ENCODE measurements at places on chromosomes 5 and 9.

GRCh38 chr9:2749485-2749884 lies 32.2 kb downstream of the KCNV2 start:
- no peak for DNase-seq

- no peak for DNase-seq
Measured at GRCh38 chr5:173392-174290, 17.7 kb upstream of the LRRC14B start.

GRCh38 chr9:129783516-129784361 lies 19.2 kb upstream of the TOR1B start:
- DNase-seq, result peak; percentile 64

DNA sequence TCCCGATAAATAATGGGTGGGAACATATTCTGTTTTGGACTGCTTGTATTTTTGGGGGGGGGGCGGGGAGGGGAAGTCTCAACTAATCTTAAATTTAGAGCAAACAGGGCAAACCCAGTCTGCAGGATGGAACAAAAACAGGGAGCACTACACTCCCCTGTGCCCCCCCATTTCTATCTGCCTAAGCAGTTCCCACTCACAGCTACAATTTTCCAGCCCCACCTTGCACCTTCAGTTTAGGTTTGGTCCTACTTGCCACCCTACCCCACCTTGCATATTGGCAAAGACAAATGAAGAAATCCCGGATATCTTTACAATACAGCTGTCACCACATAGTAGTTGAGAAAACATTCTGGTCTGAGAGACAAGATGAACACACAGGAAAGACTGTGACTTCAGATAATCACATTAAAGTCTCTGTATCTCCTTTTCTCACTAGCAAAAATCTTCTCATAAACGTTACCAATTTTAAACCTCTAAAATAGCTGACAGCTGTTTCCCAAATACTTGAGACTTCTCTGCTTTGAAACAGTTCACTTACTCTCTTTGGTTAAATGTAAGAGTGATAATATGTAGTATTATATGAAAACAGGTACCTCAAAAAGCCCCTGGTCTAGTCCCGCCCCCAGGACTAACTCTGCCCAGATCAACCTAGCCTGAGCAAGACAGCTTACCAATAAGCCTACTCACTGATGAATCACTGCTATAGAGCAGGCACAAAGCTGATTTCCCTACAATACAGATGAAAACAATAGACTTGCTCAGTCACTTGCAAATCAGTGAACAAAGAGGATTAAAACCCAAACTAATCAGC lies 5.2 kb upstream of the RAPGEF6 start:
- DNase-seq, result peak; percentile 48

GRCh38 chr9:1047591-1048230 lies 2.4 kb upstream of the DMRT2 start:
- DNase-seq, result no peak

DNA sequence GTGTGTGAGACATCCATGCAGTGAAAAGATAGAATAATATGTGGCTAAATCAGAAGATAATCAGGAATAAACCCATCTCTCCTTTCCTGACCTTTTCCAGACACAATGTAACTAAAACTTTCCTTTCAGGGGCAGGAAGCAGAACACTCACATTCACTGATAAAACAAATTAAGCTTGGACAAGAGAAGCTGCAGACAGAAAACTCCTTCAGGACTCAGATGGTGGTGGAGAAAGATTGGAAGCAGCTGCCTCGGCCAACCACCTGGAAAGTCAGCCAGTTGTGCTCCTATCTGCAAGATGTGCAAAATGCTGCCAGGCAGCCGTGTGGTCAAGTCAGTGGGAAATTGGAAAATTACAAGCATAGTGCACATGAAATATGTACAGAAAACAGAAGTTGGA lies 26.9 kb downstream of the RASEF start:
- DNase-seq, result no peak

Data from stimulated activated CD4-positive, alpha-beta T cell treated with anti-CD3 and anti-CD28 coated beads, Interleukin-1b, Interleukin-23, amount 100 ng/mL, for 1 hour (primary cell).